ENCODE measurements at places on chromosomes 16 and 17.

GRCh38 chr16:85912211-85912974 lies 13.4 kb downstream of the IRF8 start:
- DNase-seq, result no peak

- no peak for DNase-seq
Observed at GRCh38 chr16:57341441-57342303, 16.9 kb upstream of the CCL22 start.

GRCh38 chr17:66492561-66493005 lies 190.2 kb downstream of the PRKCA start:
- no peak for DNase-seq

DNA sequence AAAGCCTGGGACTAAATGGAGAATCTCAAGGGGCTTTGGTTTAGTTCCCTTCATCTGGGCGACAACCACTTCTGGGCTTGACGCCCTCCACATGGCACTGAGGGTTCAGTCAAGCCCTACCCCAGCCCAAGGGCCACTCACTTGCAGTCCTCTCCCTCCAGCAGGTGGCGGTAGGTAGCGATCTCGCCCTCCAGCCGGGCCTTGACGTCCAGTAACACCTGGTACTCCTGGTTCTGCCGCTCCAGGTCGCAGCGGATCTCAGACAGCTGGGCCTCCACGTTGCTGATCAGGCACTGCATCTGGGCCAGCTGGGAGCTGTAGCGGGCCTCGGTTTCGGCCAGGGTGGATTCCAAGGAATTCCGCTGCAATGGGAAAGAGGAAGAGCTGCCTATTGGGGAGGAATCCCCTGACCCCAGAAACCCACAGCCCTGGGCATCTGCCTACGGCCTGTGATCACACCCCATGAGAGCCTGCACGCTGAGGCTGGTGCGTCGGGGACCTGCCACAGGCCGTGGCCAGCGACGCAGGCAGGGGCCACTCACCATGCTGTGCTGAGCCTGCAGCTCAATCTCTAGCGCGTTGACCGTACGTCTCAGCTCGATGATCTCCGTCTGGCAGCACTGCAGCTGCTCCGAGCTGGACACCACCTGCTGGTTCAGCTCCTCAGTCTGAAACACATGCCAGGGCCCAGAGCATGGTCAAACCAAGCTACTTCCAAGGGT lies 2.7 kb downstream of the KRT36 start:
- peak; percentile 47 for DNase-seq

GRCh38 chr16:67672739-67673662 lies 6.4 kb downstream of the C16orf86 start:
- DNase-seq, result peak; percentile 32

GRCh38 chr17:32110596-32110995 lies 31.7 kb upstream of the RHOT1 start:
- no peak for DNase-seq

- no peak for DNase-seq
Observed at GRCh38 chr16:52463904-52464303, 83.0 kb downstream of the TOX3 start.

GRCh38 chr17:38864636-38865398 lies 5.0 kb upstream of the LASP1 start:
- DNase-seq, result no peak

DNA sequence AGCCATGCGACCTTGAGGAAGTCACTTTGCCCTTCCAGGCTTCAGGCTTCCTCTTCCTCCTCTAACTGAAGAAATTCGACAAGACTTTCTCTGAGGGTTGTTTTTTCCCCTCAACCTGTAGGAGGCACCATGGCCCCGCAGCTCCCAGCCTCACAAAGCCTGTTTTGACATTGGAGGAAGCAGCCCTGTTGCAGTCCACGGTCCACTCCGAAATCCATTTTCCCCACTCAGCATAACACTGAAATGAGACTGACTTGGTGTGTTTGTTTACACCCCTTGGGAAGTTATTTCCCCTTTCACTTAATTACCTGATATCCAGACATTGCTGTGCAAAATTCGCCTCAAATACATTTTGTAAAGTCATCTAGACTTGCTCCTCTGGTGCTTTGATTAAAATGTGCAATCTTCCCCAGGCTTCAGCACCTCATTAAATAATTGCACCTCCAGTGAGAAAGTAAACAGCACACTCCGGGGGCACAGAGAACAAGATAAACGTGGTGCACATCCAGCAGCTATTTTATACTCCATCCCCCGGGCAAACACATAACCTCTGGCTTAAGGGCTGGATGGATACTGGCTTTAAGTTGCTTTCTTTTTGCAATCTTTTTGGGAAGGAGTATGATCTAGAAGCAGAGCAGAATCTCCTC lies 41.4 kb upstream of the PIRT start:
- DNase-seq, result no peak

DNA sequence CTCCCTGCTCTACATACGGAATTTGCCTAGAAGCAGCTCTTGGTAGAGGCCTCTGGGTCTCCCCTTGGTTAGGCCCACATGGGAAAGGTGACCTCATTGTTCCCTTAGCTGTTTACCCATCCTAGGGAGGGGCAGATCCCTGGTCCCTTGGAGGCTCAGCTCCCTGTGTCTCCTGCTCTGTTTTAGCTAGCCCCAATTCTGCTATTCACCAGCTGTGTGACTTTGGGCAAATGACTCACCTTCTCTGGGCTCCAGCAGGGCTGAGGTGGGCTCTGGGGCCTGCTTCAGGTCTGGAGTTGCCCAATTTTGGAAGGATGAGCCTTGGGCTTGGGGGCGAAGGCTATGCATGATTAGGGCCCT lies 3.9 kb downstream of the ABCC3 start:
- no peak for DNase-seq

GRCh38 chr17:6471531-6472465 lies 27.5 kb downstream of the PIMREG start:
- no peak for DNase-seq

DNA sequence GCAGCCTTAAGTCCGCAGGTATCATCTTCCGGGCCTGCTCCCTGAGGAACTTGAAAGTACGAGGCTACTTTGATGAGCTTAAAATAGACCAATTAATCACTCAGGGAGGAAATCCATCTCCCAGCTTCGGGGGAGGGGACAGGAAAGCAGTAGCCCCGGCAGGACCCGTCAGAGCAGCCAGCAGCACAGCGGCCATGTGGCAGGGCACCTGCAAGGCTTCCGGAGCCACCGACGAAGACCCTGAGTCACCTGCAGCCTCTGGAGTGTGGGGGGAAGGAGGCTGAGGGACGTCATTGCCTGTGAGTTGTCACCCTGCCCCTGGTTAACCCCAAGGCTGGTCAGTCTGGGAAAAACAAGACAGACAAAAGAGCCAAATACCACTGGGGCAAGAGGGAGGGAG lies 4.4 kb upstream of the CYB561 start:
- DNase-seq, result no peak

DNA sequence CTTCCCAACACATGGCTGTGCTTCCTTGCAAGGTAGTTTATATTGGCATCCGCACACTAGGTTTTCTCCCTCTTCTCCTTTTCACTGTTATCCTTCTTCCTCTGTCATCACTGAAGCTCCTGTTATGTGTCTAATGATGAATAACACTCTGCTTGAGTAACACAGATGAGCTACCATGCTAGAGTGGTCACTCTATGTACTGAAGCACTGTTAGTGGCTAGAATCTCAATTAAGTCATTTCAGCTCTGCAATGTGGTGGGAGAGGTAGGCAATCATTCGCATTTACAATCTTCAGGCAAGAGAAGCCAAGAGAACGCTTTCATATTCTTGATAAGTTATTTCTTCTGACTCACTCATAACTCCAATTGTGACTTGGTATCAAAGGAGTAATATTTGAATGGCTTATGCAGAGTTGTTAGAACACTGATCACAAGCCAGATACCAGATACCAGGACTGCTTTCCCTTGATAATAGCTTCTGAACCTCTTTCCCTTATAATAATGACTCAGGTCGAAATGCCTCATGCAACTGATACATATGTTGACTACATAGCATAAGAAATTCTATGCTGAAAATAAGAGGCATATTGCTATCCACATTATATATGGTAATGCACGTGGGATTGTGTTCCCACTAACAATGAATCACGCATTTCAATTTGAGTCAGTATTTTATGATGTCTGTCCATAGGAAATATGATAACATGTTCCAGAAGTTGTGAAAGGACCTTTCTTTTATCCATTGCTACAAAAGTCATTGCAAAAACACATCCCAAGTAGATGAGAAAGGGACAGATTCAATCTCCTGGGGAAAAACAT lies 158.0 kb upstream of the HS3ST3A1 start:
- no peak for DNase-seq
